Vagina (tissue), 2 donors: ENCODE measurements at places on chromosomes 16 and 17.

- DNase-seq, result no peak
Observed at GRCh38 chr17:49197346-49197998, 12.9 kb downstream of the GNGT2 start.

GRCh38 chr17:21140911-21141310, 14.1 kb downstream of the DHRS7B start:
- DNase-seq, result no peak

DNA sequence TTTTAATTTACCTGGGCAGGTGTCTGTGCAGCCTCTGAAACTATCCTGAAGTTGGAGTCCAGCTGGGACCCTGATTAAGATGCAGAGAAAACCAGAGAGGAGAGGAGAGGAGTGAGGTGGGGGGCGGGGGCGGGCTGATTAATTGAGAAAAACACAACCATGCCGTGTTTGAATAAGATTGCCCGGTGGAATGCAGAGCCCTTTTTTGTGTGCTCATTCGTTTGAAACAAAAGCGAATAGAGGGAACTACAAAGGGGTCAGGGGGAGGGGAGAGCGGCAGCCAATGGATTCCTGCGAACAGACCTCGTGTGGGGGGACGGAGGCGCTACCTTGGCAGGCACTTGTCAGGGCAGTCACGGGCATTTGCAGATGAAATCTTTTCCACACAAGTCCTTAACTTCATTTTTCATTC, 355.8 kb downstream of the SOX9 start:
- DNase-seq, result no peak

GRCh38 chr16:27676839-27677238, 126.9 kb downstream of the KATNIP start:
- no peak for DNase-seq
